ENCODE measurements at places on chromosomes 7 and 10.

GRCh38 chr7:20785157-20786048 lies 1.3 kb downstream of the SP8 start:
- no peak for DNase-seq

DNA sequence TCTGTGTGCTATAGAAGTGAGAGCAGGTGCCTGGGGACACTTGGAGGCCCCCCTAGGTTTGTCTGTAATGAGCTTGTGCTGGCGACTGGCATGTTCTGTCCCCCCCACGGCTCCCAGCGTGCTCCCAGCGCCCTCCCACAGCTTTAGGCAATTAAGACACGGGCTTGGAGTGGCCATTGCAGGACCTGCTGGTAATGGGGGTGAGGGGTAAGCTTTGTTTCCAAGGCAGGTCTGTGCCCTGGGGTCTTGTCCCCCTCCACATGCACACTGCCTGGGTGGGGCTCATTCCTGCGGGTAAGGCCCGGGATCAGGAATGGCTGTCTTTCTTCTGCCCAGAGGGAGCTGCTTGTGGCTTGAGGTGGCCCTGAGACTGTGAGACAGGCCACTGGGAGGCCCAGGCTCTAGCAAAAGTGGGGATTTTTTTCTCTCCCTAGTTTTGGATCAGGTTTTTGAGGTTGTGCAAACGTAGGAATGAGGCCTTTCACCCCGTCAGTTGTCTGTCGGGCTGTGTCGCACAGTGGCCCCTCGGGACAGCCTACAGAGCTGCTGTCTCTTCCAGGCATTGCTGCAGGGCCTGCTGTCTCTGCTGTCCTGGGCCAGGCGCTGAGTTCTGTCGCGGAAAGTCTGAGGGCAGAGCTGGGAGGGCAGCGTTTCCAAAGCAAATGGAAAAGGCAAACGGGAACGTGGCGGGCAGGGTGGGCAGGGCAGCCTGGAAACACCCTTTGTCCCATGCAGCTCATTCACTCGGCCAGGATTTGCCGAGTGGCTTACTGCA lies 107.4 kb downstream of the LHPP start:
- no peak for DNase-seq

DNA sequence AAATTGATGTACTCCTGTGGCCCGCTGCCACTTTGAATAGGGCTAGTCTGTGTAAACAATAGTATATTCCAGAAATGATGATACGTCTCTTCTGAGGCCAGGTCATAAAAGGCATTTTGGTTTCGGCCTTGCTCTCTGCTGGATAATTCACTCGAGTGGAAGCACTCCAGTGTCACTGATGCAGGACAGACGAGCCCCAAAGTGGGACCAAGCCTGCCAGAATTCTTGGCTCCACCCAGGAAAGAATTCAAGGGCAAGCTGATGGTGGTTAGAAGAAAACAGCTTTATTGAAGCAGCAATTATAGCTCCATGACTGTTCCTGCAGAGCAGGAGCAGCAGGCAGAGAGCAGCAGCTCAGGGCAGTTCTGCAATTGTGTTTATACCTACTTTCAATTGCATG lies 717.6 kb downstream of the GRM8 start:
- no peak for DNase-seq

DNA sequence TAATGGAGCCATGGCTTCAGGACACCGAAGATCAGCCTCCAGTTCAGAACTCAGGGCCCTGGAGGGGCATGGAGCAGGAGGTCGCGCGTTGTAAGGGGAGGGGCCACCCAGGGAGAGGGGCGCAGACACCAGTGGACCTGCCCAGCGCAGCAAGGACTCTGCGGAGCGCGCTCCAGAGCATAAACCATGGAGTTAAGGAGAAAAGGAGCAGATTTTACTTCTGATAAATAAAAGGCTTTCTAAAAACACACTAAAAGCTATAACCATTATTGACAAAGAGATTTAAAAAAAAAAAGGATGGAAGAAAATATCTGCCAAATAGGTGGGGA lies 10.5 kb downstream of the CALY start:
- no peak for DNase-seq

DNA sequence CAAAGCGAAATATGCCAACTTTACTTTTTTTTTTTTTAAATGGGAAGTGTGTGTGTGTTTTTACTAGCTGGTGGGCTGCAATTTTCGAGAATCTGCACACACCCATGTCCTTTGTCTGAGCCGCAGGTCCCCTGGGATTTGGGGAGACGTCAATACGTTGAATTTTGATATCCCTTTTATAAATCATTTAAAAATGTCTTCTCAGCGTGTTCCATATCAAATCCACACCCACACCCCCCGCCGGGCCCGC lies 404 bp upstream of the FMC1 start:
- no peak for DNase-seq

DNA sequence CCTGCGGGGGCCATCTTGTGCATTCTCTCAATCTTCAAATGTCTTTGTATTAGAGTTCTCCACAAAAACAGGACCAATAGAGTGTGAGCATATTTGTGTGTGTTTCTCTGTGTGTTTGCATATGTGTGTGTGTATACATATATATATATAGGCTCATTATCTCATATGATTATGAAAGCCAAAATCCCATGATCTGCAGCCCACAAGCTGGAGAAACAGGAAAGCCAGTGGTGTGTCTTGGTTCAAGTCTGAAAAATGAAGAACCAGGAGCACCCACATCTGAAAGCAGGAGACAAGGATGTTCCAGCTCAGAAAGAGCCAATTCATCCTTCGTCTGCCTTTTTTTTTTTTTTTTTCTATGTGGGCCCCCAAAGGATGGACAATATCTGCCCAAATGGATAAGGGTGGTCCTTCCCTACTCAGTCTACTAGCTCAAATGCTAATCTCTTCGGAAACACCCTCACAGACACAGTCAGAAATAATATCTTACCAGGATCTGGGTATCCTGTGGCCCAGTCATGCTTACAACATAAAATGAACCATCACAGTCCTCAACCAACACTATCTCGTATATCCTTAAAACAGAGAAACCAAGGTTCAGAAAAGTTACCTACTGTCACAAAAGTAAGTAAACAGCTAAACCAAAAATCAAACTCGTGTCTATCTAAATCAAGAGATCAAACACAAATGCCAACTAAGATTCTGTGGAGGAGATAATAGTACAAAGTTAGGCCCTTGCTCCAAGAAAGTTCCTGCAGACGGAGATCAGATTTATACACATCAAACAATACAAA lies 141.9 kb downstream of the JMJD1C start:
- DNase-seq = no peak

DNA sequence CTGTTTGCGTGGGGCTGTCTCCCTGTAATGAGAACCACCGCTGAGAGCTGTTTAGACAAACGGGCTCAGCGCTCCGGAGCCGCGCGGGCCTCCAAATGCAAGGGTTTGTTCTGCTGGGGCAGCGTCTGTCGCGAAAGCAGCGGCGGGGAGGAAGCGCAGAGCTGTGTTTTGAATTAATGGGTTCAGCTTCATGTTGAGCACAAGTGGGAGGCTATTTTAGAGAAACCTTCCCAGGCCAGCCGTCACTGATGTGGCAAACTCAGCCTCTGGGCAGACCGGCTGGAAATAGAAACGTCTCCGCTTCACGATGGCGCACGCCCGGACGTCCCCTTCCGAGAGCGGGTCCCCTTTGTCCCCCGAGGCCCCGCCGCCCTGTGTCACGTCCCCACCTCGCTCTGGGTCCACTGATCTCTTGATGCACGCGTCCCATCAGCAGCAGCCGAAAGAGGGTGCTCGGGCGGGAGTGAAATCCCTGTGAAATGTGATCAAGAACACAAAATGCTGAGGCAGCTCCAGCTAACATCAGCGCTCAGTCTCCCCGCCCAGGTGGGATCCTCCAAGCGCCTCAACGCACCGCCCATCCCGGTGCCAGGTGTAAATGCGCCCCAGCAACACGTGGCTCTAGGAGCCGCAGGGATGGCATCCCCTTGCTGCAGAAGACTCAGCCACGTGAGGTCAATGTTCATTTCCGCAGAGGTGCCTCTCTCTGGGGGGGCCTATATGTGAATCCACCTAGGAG lies 44.9 kb downstream of the BAMBI start:
- no peak for DNase-seq

DNA sequence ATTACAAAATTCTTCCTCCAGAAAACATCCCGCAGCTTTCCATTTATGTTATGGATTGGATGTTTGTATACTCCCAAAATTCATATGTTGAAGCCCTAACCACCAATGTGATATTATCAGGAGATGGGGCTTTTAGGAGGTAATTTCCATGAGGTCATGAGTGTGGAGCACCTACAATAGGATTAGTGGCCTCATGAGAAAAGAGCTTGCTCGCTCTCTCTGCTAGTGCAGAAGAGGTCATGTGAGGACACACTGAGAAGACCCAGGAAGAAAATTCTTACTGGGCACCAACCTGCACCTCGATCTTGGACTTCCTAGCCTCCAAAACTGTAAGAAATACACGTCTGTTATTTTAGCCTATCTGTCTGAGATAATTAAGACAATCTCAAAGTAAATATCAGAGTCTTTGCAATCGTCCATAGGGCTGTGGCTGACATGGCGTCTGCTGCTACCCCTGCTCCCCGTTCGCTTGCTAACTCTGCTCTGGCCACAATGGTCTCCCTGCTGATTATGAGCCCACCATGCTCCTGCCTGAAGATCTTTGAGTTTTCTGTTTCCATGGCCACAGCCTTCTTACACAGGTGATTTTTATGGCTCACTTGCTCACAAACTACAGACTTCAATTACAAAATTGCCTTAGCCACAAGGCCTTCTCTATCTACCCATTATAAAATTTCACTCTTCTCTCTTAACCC lies 333.3 kb downstream of the CACNA2D1 start:
- no peak for DNase-seq

GRCh38 chr7:157464111-157464970 lies 127.5 kb downstream of the DNAJB6 start:
- no peak for DNase-seq

- DNase-seq = no peak
Measured at GRCh38 chr10:13767676-13768178, 181.0 kb downstream of the PRPF18 start.

GRCh38 chr7:43112459-43112940 lies at the start of gene HECW1:
HECW1 (plus strand) TSS chr7:43112647; CDS start chr7:43243906, 131,259 bp downstream.
- DNase-seq = no peak

- DNase-seq = no peak
Measured at GRCh38 chr7:94584113-94584512, 71.8 kb downstream of the SGCE start.

GRCh38 chr7:7122033-7122478 lies 60.3 kb upstream of the C1GALT1 start:
- DNase-seq = no peak

- DNase-seq = no peak
Measured at GRCh38 chr10:60299961-60300883, 89.5 kb downstream of the ANK3 start.

DNA sequence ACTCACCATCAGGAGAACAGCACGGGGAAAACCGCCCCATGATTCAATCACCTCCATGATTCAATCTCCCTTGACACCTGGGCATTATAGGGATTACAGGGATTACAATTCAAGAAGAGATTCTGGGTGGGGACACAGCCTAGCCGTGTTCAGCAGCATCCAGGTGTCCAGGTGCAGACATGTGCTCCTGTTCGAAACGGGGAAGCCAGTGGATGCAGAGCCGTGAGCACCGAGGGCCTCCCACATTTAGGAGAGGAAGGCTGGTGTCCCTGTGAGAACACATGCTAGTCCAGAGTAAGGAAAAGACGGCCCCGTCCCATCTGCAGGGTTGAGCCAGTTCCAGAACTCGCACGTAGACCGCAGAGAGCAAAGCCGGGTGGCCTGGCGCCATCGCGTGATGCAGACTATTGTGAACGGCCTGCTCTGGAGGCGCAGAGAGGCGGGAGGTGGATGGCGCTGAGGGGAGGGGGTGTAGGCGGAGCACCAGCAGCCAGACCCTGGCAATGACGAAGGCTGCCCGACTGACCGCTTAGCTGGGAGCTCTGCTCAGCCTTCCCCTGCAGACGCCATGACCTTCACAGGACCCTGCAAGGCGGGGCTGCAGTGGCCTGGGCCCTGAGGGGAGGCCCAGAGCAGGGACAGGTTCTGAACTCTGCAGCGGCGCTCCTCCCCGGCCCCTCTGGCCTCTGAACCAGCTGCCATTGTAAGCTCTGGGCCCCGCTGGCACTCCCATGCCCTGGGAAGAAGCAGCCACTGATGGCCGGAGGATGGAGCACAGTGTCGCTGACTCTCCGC lies 141.6 kb upstream of the TCERG1L start:
- no peak for DNase-seq

DNA sequence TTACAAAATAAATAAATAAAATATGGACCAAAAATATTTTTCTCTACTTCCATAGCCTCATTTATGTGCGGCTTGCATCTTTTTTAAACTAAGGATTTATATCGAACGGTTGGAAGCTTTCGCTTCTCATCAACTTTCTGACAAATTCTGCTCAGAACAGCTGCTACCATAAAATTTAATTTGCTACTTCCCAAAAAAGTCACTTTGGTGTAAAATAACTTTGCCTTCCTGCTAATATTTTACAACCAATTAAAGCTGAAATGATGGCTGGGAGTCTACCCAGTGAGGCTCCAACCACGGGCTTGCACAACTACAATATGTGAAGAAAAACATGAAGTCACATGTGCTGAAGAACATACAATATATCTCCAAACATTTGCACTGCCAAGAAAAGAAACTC lies 253.1 kb upstream of the NEBL start:
- no peak for DNase-seq

- DNase-seq = no peak
Measured at GRCh38 chr10:24951201-24952142, 934 bp downstream of the PRTFDC1 start.

- no peak for DNase-seq
Measured at GRCh38 chr7:156157409-156158012, 345.2 kb upstream of the SHH start.

- DNase-seq = no peak
Measured at GRCh38 chr10:78475437-78475836, 441.8 kb downstream of the RPS24 start.

- no peak for DNase-seq
Measured at GRCh38 chr7:44972562-44972961, 6.3 kb downstream of the MYO1G start.

DNA sequence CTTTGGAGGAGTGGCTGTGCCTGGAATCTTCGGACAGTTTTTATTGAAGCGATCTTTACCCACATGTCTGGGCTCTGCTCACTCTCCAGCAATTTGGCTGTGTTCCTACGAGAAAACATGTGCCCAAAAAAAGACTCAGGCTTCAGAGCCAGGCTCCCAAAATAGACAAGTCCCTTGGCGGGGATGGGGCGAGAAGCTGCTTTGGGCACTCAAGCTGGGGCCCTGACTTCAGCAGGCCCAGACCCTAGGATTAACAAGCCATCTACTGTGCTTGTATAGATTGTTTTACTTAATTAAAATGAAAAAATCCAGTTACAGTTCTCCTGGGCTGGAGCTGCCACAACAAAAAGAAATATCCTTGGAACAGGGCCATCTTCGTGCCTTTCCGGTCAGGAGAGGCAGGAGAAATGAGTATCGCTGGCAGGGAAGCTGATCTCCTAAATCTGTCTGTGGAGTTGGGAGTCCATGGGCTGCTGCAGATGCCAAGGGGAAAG lies 51.4 kb upstream of the PDCD4 start:
- no peak for DNase-seq

All from activated T-helper 1 cell treated with anti-CD3 and anti-CD28 coated beads, Interleukin-12 subunit alpha, Interleukin-12 subunit beta, Interleukin-2, Interleukin-4 antibody, amounts not matched to agents 30 ng/mL and 10 ng/mL and 1 ng/mL, durations not matched to agents 14 hours and 24 hours and 36 hours (primary cell).